Tibial nerve (tissue), 4 donors: ENCODE measurements at places on chromosomes 13 and 19. TPM values are rescaled to one million over a fixed set of nuclear protein-coding genes. Genes with fewer than 3 reads are reported as not detected.

The TNNT1 gene
- not detected for total RNA-seq

The PGLYRP2 gene
- total RNA-seq: not detected

The FUT1 gene
- total RNA-seq: 3.6 TPM

The LILRA6 gene
- 1.2 TPM for total RNA-seq

The GRIN3B gene
- total RNA-seq: not detected

The CYP4F12 gene
- 62.0 TPM for total RNA-seq

The PCSK4 gene
- total RNA-seq: 4.9 TPM
